ENCODE measurements at places on chromosomes 13 and 19.
A peak's percentile ranks its signal among the peaks of the same experiment; 100 is the strongest.

DNA sequence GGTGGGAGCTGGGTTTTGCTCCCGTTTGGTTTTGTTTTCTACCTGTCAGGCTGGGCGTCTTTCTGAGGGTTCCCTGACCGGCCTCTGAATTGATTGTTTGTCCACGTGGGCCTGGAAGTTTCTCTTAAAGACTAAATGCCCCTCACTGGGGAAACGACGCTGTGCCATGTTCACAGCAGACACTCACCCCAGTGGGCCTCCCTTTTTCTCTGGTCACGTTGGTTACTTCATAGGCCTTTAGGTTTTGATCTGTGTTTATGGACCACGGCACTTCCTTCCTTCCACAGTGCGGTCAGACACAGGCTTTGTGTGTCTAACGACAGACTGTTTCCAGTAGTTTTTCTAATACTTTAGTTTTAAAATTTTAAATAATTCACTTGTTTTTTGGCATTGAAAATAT lies 20.1 kb upstream of the NDUFS7 start:
- no peak for DNase-seq

- no peak for DNase-seq
Observed at GRCh38 chr13:111860231-111860552, 206.8 kb upstream of the SOX1 start.

DNA sequence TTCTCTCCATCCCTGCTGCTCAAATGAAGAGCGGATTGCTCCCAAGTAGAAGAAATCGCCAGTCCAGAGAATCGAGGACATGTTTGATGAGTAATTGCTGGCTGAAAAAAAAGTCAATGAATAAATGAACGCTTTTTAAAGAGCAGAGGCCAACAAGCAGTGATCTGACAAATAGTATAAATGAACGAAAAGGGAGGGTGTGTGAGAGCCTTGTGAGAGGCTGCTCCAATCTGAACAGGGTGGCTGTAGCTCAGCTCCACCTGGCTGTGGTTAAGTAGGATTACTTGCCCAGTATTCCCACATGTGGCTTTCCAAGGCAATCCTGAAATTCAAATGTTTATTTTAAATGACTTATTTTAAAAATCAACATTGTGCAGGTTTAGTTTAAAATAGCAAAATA lies 117.1 kb downstream of the TSHZ3 start:
- peak; percentile 55 for DNase-seq

- DNase-seq: no peak
Observed at GRCh38 chr13:109372666-109373065, 413.7 kb downstream of the IRS2 start.

GRCh38 chr13:108944760-108945159 lies 315.3 kb downstream of the MYO16 start:
- peak; percentile 20 for DNase-seq

- peak; percentile 32 for DNase-seq
Observed at GRCh38 chr19:56476651-56477428, at the start of gene ZNF667. ZNF667 (minus strand) TSS chr19:56477345; CDS start chr19:56462370, 14,975 bp downstream.

- no peak for DNase-seq
Observed at GRCh38 chr13:54241719-54242118, 1213.1 kb downstream of the OLFM4 start.

GRCh38 chr19:12668932-12669269 lies 2.3 kb downstream of the WDR83 start:
- peak; percentile 27 for DNase-seq

DNA sequence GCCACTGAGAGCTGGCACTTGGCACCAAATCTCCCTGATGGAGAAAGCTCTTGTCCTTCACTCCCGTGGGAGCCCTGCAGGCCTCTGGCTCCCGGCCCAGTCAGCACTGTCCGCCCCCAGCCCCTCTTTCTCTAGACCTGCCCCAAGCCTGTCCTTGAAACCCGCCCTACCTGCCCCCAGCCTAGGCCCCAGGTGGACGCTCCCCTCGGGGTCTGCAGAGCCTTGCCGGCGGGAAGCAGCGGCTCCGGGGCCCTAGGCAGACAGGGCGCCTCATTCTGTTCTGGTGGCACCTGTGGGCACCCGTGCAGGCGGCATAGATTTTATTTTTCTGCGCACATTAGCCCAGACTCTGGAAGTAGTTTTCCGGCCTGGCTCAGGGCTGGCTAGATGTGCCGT lies 17.6 kb downstream of the IL17D start:
- no peak for DNase-seq

DNA sequence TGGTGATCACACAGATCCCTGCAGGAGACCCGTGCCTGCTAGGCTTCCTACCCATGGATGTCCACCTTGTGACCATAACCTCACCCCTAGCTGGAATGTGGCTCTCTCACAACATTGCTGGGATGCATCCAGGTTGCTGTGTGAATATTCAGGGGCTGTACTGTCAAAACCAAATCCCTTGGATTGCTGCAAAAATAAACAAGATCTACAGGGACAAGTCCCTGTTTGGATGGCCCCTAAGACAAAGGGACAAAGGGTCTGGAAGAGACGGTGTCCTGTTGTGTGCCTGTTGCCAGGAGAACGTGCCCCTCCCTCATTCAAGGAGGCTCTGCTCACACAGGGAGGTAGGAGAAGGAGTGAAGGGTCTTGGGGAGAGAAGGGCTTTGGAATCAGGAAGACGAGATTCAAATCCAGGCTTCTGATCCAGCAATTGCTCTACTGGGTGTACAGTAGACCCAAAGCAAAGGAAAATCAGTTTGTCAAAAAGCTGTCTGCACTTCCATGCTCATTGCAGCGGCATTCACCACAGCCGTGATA lies 89.2 kb upstream of the WASF3 start:
- no peak for DNase-seq

- no peak for DNase-seq
Observed at GRCh38 chr13:32115066-32115465, 83.5 kb downstream of the FRY start.

DNA sequence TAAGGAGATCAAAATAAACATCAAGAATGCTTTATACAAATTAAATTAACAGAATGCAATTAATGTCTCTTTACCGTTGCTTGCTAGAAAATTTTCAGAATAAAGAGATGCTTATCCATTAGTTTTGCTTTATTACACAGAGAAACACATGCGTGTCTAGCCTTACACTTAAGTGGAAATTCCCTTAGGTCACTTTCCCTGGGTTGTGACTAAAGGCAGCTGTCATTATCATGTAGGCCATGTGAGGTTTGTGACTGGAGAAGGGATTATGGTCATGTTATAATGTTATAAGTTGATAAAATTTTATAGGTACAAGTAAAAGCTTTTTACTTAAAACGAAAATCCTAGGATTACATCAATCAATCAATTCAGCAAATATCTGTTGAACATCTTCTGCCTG lies 121.0 kb downstream of the KCNRG start:
- no peak for DNase-seq

- no peak for DNase-seq
Observed at GRCh38 chr13:92873029-92873428, 353.6 kb upstream of the GPC6 start.

DNA sequence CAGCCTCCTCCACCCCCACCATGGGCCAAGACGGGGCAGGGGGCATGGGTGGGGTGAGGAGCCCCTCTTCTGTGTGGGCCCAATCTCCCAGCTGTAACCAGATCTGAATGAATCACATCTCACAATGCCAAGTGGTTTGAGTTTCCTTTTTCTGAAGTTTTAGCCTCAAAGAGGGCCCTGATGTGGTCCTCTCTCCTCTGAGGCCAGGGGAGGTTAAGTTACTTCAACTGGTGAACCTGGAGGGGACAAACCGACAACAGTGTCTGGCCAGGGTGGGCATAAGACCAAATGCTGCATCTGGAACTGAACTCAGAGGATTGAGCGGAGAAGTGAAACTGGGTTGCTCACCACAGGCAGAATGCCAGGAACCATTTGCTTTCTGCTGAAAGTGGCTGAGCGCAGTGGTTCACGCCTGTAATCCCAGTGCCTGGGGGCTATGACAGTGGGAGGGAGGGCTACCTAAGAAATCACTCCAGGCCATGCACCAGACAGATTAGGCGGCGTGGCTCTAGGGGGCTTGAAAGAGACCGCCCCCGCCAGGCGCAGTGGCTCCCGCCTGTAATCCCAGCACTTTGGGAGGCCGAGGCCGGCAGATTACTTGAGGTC lies 15.4 kb upstream of the IRGC start:
- peak; percentile 75 for DNase-seq

DNA sequence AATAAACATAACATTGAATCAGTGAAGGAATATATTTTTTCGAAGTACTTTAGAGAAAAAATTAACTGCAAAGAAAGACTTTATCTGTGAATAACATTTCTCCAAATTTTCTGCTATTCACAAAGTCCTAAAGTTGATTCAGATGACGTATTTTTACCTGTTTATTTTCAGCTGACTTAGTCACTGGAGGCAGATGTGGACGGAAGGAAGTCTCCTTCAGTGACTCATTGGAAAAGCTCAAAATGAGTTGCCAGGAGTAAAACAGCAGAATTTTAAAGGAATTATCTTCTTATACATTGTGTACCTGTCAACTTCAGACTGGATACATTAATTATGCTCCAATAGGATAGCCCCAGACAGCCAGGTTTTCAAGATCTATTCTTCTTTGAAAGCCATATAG lies 679.3 kb upstream of the GPC6 start:
- no peak for DNase-seq

DNA sequence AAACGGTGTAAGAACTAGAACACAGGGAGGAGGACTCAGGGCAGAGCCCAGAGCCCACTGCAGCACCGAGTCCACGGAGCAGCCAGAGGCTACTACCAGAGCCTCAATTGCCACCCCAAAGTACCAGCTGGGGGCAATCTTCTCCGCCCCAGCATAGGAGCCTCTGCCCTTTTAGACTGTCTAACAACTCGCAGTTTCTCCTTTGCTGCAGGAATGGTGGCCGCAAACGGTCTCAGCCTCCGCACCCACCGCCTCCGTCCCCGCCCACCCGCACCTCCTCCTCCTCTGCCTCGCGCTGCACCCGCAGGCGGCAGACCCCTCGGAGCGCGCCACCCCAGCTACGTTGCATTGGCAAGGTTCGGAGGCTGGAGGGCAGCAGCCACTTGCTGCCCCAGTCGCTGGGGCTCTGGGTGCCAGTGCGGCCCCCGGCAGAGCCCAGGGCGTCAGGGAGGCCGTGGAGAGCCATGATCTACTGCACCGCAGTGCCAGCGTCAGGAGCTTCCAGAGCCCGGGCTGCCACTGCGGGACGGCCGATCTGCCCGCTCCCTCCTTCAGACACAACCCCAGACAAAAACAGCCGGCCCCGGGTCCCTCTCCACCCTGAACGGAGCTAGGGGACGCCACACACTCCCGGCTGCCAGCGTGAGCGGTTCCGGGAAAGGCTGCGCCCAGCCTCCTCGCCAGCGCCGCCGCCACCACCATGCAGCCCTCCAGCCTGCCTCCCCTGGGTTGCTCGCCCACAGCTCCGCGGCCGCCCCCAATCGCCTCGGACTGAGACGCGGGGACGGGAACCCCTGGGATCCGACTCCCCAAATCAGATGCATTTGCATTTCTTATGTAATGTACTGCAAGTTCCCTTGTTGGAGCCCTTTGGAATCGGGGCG lies 1.8 kb downstream of the FGF14 start:
- no peak for DNase-seq

GRCh38 chr19:1068009-1069001 lies 1.3 kb downstream of the ARHGAP45 start:
- DNase-seq: no peak

- no peak for DNase-seq
Observed at GRCh38 chr13:48579165-48579918, 46.5 kb upstream of the RCBTB2 start.

DNA sequence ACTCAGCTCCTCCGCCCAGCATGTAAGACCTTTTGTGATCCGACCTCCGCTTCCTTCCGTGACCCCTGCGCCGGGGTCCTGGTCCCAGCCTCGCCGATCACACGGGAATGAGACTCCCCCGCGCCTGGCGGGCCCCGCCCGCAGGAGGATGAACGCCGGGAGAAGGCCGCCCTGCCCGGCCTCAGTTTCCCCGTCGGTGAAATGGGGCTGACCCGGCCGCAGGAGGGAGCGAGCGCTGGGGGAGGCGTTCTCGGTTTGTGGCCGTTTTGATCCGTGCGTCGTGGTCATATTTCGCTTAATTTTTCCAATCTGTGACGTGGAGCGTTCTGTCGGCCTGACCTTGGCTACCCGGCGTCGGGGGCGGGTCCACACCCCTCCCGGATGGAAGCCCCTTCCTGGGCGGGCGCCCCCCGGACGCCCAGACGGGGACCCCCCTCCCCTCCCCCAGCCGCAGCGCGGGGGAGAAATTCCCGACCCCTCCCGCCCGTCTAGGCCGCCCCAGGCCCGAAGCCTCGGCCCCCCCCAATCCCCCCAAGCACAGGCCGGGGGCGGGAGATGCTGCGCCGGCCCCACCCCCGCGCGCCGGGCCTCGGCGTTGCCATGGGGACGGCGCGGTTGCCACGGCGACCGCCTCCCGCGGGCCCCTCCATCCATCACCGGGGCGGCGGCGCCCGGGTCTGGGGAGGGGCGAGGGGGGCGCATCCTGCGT lies 11.1 kb downstream of the PALM start:
- no peak for DNase-seq

GRCh38 chr19:58536852-58537798 lies 6.7 kb upstream of the TRIM28 start:
- no peak for DNase-seq

DNA sequence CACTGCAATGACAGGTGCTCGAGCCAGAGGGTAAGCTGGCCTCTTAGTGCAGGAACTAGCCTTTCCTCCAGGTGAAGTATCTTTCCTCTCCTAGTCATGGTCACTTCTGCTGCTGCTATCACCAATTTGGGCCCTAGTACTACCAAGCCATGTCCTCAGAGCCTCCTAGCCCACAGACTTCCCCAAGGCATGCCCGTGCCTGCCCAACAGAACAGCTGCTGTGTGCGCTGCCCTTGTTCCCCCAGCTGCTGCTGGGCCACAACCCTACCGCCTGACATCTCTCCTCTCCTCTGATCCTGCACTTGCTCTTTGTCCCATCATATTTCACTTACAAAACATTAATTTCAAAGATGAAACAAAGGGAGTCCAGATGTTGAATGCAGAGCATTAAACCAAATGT lies 168.5 kb upstream of the FREM2 start:
- DNase-seq: no peak

DNA sequence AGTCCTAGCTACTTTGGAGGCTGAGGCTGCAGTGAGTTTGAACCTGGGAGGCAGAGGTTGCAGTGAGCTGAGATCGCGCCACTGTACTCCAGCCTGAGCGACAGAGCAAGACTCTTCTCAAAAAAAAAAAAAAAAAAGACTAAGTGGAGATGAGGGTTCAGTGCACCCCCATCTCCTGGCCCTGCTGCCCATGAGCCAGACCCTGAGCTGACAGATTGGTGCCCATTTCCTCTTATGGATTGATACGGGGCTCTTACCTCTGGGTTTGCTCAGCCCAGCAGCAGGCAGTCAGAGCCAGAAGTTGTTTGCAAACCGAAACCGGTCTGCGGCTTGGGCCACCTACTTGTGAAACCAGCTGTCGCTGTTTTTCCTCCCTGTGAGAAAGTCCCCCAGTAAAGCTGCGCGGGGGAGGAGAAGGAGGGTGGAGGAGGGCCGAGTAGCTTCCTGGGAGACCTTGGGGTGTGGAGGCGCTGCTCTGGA lies 36.9 kb downstream of the ARRDC2 start:
- peak; percentile 58 for DNase-seq

GRCh38 chr13:42997381-42997780 lies 5.3 kb upstream of the EPSTI1 start:
- peak; percentile 90 for DNase-seq

DNA sequence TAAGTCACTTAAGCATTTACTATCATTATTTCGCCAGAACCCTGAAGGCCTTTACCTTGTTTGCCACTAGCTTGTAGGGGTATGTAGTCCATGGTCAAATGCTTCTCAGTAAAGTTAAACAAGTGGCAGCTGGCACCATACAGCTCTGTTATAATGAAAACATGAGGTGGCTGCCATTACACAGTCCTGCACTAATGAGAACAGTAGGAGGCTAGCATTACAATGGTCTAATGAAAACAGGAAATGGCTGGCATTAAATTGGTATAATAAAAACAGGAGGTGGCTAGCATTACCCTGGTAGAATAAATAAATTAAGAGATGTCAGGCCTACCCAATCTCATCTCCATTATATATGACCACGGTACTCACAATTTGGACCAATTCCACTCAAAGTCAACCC lies 107.5 kb downstream of the PCDH17 start:
- no peak for DNase-seq
